ENCODE measurements at places on chromosomes 3 and 15. TPM values are rescaled to one million over a fixed set of nuclear protein-coding genes. Genes with fewer than 3 reads are reported as not detected.
A peak's percentile ranks its signal among the peaks of the same experiment; 100 is the strongest.

GRCh38 chr15:96468036-96468435 is 137.5 kb downstream of the NR2F2 start:
- no peak overlapping the region for H3K4me3 ChIP-seq
- DNase-seq, result no peak
- H3K27me3 ChIP-seq, result peaks cover 11% of the 10 kb centered on the region
- no peaks in the 10 kb centered on the region for H3K36me3 ChIP-seq

DNA sequence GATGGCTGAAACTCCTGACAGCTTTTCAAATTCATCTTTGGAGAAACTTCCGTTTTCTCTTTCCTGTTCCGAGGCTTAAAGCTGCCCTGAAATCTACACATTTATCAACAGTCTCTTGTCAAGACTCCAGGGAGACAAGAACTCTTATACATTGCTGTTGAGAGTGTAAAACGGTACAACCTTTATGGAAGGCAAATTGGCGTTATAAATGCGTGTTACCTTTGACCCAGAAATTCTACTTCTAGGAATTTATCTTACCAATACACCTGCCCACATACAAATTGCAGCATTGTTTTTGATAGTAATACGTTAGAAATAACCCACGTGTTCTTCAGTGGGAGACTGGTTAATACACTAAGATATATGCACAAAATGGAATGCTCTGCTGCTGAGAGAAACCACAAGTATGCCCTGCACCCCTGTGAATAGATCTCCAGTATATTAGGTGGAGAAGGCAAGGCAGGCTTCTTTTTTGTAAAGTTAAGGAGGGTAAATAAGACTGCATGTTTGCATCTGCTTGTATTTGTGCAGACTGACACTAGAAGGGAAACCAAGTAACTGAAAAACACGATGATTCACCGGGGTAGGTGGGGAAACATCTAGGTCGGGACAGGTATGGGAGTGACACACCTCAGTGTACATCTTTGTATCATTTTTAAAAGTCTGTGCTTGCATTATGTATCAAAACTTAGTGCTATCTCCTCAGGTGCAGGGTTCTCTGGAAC is 97.5 kb downstream of the IGF1R start:
- H3K27ac ChIP-seq, result peak overlapping the region; percentile 15
- no peaks in the 10 kb centered on the region for H3K36me3 ChIP-seq
- H3K4me3 ChIP-seq, result no peak overlapping the region
- DNase-seq, result no peak
- peaks cover 9% of the 10 kb centered on the region for H3K4me1 ChIP-seq

The NCEH1 gene
- 3.2 TPM for polyA plus RNA-seq

DNA sequence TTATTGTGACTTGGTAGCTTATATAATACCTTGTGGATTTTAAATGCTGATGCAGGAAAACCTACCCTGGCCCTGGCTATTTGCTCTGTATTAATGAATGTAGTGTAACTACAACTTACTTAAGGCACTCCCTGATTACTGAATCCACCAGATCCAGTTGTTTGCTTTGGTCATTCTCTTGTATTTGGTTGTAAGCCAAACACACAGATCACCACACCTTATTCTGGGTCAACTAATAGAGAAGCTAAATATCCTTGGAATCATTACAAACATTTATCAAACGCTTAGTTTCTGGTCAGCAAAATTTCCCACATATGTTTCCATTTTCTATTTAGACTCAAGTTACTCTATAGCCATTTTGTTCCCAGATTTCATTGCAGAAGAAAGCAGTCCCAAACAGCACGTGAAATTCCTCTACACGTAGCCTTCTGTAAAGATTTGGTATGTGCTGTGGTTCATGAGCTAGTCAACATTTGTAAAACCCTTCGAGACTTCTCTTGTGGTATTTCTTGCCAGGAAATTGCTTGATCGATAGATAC is 322.6 kb downstream of the MEX3B start:
- H3K4me1 ChIP-seq, result no peaks in the 10 kb centered on the region
- no peaks in the 10 kb centered on the region for H3K36me3 ChIP-seq
- H3K27ac ChIP-seq, result no peak overlapping the region
- H3K27me3 ChIP-seq, result no peaks in the 10 kb centered on the region

DNA sequence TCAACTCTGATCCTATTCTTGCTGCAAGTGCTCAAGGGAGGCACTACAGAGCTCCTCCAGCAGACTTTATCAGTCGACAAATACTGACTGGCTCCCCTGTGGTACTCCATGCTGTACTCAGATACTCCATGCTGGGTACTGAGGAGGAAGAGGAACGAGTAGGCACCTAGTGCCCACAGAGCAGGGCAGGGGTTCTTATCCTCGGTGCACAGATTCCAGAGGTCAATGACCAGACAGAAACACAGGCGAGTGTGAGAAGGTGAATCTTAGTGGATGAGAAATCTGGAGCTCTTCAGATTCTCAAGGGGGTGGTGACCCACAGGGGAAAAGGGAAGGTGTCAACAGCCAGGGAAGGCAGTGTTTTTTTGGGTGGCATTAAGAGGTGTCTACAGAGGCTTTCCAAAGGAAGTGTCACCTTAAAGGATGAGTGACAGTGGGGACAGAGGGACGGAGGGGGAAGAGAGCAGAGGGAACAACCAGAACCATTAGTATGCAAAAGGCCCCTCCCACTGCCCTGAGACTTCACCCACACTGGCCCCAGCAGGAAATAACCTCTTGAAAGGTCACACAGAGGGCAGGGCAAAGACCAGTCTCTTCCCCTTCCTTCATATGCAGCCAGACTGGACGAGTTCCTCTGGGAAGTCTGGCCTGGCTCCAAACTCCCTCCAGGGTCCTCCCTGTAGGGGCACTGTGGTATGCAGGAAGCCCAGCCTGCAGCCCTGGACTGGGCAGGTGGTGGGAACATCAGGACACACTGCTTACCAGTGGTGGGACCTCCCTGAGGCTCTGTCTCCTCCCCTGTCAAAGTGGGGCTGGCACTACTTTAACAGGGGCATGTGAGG is 27.5 kb downstream of the CCDC12 start:
- DNase-seq, result no peak
- no peak overlapping the region for H3K4me3 ChIP-seq
- H3K27me3 ChIP-seq, result no peaks in the 10 kb centered on the region
- peaks cover 70% of the 10 kb centered on the region for H3K4me1 ChIP-seq

The CRELD1 gene
- 179 TPM for polyA plus RNA-seq

GRCh38 chr3:140943781-140944552 is 2.3 kb downstream of the SLC25A36 start:
- H3K36me3 ChIP-seq, result no peaks in the 10 kb centered on the region
- H3K27me3 ChIP-seq, result no peaks in the 10 kb centered on the region
- peak overlapping the region; percentile 86 for H3K4me3 ChIP-seq
- H3K4me1 ChIP-seq, result peaks cover 29% of the 10 kb centered on the region

DNA sequence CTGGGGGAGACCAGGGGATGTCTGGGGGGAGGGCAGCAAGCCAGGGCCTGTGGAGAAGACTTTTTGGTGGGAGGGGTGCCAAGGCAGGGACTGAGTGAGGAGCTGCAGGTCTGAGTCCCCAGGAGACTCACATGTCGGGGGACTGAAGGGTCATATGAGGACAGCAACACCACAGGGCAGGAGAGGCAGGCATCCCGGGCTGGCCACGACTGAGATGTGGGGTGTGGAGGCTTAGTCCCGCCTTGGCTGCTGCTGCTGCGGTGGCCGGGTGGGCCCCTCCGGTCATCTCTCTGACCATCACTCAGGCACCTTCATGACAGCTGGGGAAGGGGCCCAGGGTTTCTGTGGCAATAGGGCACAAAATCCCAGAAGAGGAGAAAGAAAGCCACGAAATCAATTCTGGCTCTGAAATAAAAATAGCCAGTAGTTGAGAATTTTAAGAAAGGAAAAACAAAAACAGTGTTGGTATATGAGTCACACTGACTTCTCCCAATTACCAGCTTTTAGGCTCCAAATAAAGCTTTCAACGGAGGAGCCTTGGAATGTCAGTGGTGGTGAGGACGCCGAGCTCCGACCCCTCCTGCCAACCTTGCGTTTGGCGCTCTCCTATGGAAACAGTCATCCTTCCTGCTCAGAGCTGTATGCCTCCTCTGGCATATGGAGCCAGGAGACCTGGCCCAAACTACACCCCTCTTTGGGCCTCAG is 52.9 kb upstream of the ITGA11 start:
- no peak overlapping the region for H3K4me3 ChIP-seq
- no peak overlapping the region for H3K27ac ChIP-seq
- DNase-seq, result no peak

The ABHD17C gene
- polyA plus RNA-seq, result 12.9 TPM

GRCh38 chr15:72139667-72140066 is 21.5 kb downstream of the SENP8 start:
- no peak overlapping the region for H3K4me3 ChIP-seq
- H3K4me1 ChIP-seq, result peaks cover 40% of the 10 kb centered on the region

GRCh38 chr3:105334138-105334882 is 32.4 kb upstream of the ALCAM start:
- H3K4me1 ChIP-seq, result no peaks in the 10 kb centered on the region
- no peak overlapping the region for H3K4me3 ChIP-seq
- H3K27ac ChIP-seq, result no peak overlapping the region
- DNase-seq, result peak; percentile 7
- H3K36me3 ChIP-seq, result no peaks in the 10 kb centered on the region
- no peaks in the 10 kb centered on the region for H3K27me3 ChIP-seq

GRCh38 chr3:183128709-183129108 is 29.4 kb upstream of the MCCC1 start:
- no peak overlapping the region for H3K27ac ChIP-seq
- no peaks in the 10 kb centered on the region for H3K4me1 ChIP-seq
- no peak overlapping the region for H3K4me3 ChIP-seq
- no peaks in the 10 kb centered on the region for H3K36me3 ChIP-seq
- DNase-seq, result no peak

DNA sequence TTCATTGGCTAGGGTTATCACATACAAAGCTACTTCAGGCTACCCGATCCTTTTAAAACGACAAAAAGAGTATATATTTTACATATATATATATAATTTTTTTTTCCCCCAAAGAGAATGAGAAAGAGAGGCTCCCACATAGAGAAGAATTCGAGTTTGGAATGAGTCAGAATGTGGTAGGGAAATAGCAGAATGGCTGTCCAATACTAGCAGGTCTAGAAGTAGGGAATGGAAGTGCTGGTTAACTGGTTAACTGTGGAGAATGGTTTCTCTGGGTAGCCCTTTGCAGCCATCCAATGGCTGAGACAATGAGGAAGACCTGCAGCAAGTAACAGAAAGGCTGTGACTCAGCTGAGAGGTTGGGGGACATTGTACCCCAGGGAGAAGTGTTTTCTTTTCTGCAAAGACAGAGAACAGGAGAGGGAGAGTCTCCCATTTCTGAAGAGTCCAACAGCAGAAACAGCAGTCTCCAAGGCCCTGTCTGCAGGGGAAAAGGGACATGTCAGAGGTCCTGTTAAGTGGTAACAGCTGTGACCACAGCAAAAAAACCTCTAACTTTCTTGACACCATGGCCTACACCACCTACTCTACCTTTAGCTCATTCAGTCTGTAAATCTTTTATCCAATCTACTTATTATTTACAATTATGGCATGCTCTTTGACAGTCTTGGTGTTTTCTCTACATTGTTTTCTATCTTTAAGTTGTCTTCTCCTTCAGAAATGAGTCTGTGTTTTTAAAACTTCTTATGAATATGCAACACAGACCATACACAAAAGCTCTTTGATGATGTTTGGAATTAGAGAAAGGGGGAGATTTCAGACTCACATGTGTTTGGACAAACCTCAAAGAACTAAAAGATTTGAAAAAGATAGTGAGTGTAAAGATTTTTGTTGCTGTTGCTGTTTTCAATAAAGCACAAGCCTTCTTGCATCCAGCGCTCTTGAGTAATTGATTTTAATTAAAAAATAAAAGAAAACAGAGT is 116.1 kb upstream of the SLC7A14 start:
- H3K4me3 ChIP-seq, result no peak overlapping the region
- H3K4me1 ChIP-seq, result no peaks in the 10 kb centered on the region
- DNase-seq, result no peak
- no peak overlapping the region for H3K27ac ChIP-seq

GRCh38 chr3:100760377-100760776 is 51.1 kb downstream of the TFG start:
- no peak for DNase-seq
- peaks cover 8% of the 10 kb centered on the region for H3K4me1 ChIP-seq
- no peaks in the 10 kb centered on the region for H3K27me3 ChIP-seq
- peak overlapping the region; percentile 22 for H3K27ac ChIP-seq
- peaks cover 7% of the 10 kb centered on the region for H3K36me3 ChIP-seq

The DPH3 gene
- polyA plus RNA-seq, result 30.0 TPM

All from cardiac muscle cell (in vitro differentiated cells and primary cell).